ENCODE measurements at places on chromosomes 11 and 22.

- no peak for DNase-seq
Observed at GRCh38 chr11:83692675-83693074, 406.5 kb upstream of the CCDC90B start.

- no peak for DNase-seq
Observed at GRCh38 chr11:102950622-102951081, 4.9 kb downstream of the MMP13 start.

GRCh38 chr22:46436595-46437175 is 100.7 kb downstream of the CELSR1 start:
- DNase-seq, result no peak

- DNase-seq, result no peak
Observed at GRCh38 chr11:79940974-79941735, 500.3 kb upstream of the TENM4 start.
